Cortex of kidney (tissue), 1 donor: ENCODE measurements at places on chromosomes 2 and 18.

- DNase-seq: no peak
Observed at GRCh38 chr2:112593736-112594135, 9.3 kb downstream of the CHCHD5 start.

DNA sequence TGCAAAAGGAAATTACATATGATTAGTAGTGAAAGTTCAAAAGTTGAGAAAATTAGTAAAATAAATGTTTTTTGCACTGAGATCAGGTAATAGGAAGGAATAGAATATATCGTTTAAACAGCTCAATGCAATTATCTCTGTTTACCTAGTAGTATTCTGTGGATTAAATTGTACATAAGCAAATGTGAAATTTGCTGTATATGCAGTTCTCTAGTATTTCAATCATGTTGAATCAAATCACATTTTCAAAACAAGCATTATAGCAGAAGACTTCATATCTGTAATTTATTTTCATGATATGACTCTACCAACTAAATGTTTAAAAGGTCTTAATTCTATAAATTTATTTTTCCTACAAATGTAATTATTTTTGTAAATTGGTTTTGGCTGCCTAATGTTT lies 31.6 kb downstream of the ITPRID2 start:
- no peak for DNase-seq

- DNase-seq: no peak
Observed at GRCh38 chr18:54975598-54975997, 16.3 kb upstream of the CCDC68 start.

DNA sequence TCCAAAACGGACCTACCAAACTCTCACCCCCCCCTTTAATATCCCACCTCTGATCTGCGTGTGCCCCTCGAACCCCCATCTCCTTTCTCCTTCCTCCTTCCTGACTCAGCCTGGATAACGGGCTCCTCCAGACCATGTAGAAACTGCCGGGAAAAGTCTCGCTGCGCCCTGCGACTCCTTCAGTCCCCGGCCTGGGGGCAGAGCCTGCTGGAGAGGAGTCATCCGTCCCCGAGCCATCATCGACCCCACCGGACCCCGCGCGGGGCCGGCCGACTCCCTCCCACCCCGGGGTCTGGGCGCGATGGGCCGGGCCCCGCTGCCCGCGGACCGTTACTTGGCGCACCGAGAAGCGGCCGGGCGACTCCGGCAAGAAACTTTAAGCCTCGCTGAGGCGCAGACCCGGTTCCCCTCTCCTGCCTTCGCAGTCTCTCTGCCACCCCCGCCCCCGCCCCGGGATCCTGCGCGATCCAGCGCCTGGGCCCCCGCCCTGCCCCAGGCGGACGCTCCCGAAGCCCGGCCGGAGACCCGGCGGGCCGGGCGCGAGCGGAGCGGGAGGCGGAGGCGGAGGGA lies 3.4 kb downstream of the ZEB2 start:
- no peak for DNase-seq

- no peak for DNase-seq
Observed at GRCh38 chr2:160522951-160523710, 29.5 kb upstream of the RBMS1 start.

DNA sequence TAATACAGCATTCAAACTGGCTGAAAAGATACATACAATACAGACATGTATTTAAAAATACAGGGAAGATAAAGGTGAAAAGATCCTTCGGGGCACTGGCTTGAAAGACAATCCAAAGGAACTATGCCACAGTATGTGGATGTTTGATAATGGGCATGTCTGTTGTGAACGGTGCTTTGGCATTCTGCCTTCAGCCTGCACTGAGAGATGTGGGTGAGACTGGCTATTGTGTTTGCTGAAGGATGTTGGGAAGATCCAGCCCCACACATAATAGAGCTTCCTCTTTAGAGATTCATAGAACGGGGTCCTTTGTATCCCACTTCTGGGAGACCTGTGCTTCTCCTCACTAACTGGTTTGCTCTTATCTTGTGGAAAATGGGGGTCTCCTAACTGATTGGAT lies 65.1 kb upstream of the CXCR4 start:
- DNase-seq: no peak

DNA sequence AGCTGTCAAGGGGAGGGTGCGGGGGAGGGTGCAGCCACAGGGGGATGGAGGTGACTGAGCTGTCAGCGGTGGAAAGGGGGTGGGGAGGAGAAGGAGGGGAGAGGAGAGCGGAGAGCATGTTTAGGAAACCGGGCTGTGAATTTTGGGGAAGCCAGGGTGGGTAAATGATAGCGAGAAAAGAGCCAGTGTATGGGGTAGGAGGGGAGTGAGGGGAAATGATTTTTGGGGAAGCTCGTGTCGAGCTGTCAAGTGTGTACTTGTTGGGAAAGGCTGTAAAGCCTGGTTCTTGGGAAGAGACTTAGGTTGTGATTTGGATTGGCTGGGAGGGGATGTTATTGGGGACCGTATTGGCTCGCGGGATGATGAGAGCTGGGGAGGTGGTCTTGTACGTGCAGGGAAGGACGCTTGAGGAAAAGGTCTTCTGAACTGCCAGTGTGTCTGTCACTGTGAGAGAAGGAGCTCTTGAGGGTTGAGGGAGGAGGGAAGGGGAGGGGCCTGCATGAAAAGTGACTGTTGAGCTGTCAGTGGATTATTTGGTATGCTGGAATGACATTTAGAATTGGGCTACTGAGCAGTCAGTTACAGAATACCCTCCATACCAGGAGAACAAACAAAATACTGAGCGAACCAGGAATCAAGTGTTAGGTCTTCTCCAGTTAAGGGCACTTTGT lies 1.0 kb downstream of the UBR3 start:
- no peak for DNase-seq
